Activated naive CD4-positive, alpha-beta T cell (primary cell): ENCODE measurements at places on chromosomes 11 and 22.

DNA sequence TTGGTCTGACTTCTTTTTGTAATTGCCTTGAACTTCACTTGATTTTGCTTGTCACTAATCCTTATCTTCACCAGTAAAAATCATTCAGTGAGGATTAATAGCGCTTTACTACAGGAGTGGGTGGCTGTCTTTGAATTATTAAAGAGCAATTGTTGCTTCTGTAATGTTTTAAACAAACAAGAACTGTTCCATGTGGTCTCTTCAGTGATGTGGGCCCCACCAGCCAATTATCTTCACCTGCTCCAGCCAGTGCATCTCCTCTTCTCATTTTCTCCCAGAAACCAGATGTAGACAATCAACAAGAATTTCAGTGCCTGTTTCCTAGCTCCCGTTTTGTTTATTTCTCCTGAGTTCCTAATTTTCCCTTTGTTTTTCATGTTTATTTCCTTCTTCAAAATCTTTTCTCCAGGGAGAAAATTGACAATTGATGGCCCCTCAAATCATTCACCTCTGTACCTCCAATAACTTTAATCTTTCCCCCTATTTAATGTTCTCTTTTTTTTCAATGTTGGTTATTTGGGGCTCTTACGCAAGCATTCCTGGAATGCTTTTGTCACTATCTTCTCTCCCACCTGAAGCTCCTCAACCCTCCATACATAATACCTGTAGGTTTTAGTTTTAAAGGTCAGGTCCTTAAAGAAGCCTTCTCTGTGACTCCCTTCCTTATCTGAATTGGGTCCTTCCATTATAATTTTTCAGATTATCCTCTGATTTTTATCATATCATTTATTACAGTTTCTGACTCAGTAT, 115.1 kb downstream of the ARFGAP2 start:
- DNase-seq, result no peak

DNA sequence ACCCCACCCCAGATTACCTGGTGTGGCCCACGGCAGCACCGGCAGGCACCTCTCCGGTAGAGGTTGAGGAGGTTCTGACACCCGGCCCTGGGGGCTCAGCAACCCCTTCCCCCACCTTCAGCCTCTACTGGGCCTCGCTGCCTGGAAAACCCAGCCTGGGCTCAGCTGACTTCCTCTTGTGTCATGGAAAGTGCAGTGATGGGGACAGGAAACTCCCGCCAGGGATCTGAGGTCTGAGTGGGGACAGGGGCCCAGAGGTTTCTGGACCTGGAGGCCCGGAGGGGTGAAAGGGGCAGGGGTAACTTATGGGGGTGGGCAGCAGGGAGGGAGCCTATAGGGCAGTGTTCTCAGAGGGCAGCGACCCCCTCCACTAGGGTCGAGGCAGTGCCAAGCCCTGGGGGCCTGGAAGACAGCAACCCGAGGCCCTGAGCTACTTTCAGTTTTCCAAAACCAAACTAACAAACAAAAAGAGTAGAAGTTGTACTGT, 10.0 kb upstream of the CD5 start:
- DNase-seq, result no peak

DNA sequence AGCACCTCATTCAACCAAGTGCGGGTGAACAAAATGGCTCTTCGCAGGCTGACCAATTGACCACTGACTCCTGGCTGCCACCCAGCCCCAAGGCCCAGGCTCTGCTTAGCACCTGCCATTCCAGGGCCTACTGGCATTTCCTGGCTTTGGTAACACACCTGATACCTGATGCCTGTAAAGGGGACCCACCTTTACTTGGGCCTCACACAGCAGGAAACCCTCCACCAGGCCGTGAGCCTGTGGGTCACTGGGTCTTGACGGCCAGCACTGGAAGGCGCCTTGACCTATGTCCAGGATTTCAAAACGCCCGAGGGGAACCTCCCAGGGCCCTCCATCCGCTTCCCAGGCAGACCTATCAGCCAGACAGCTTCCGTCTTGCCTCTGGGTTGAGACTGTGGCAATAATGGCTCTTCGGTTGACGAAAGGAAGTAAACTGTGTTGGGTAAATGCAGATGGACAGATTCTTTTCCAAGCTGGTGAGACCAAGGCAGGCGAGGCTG, 16.8 kb upstream of the TMEM184B start:
- no peak for DNase-seq

DNA sequence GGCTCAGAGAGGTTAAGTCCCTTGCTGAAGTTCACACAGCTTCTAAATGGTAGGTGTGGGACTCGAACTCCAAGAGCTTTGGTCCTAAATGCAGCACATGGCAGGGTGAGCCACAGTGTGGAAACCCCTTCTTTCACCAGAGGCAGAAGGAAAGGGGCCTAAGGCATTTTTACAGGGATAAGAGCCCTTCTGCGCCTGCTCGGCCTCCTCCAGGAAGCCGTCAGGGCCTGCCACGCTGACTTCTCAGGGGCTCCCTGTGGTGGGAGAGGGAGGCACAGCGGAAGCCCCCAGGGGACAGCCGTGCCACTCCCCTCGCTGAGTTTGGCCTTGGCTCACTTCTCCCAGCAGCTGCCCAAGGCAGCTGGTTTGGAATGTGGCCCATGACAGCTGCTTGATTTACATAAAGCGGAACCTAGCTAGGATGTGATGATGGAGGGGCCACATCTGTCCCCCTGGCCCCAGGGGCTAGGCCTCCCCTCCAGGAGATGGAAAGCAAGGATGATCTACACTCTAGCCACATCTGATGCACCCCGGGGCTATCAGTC, 35.4 kb downstream of the CD82 start:
- no peak for DNase-seq

DNA sequence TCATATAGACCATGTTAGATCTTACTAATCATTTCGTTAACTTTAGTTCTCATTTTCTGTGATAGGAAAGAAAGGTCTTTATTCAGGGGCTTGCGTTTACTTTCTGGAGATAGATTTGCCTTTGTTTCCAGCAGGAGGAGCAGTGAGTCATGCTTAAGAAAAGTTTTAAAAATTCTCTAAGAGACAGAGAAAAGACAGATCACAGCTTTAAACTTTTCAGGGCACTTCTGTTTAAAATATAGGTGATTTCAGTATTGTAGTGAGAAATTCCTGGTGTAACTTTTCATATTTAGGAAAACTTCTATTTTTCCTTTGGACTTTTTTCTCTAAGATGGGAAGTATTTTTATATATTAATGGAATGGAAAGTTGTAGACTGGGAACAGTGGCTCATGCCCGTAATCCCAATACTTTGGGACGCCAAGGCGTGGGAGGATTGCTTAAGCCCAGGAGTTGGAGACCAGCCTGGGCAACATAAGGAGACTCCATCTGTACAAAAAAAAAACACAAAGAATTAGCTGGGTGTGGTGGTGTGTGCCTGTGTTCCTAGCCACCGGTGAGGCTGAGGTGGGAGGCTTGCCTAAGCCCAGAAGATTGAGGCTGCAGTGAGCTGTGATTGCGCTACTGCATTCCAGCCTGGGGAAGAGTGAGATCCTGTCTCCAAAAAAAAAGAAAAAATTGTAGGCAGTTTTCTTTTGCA, 60.3 kb downstream of the ATXN10 start:
- DNase-seq, result no peak

DNA sequence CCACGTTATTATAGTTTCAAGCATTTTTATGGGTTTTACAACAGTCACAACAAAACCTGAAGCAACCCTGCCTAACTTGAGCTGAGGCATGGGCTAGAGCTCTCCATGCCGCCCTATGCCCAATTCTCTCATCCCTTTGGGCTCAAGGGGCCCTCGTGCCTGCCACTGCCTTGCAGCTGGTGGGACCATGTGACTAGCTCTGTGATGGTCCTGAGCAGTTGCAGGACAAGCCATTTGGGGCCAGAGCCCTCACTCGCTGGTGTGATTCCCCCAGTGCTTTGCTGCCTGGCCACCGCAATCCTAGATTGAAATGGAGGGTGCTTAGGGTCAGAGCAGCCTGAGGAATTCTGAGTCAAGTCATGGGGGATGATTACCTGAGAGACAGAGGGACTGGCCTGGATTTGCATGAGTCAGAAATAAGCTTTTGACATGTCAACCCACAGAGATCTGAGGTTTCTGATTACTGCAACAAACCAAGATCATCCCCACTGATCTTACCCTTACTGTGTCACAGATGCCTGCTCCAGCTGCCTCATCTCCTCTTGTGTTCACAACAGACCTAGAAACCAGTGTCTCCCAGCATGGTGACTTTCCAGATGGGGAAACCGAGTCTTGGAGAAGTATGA, 323.7 kb downstream of the BRD1 start:
- no peak for DNase-seq

DNA sequence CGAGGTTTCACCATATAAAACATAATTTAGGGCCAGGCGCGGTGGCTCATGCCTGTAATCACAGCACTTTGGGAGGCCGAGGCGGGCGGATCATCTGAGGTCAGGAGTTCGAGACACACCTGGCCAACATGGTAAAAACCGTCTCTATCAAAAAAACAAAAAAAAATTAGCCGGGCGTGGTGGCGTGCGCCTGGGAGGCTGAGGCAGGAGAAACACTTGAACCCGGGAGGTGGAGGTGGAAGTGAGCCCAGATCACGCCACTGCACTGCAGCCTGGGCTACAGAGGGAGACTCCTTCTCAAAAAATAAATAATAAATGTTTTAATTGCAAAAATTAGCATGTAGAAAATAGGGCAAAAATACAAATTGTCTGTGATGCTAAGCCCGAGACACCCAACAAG, 993 bp upstream of the SFI1 start:
- DNase-seq, result no peak

- no peak for DNase-seq
Measured at GRCh38 chr11:13338427-13339069, 61.0 kb downstream of the BMAL1 start.

- no peak for DNase-seq
Measured at GRCh38 chr11:120102864-120103122, 35.1 kb downstream of the TRIM29 start.

GRCh38 chr22:37244922-37245722, 1.1 kb upstream of the RAC2 start:
- no peak for DNase-seq

DNA sequence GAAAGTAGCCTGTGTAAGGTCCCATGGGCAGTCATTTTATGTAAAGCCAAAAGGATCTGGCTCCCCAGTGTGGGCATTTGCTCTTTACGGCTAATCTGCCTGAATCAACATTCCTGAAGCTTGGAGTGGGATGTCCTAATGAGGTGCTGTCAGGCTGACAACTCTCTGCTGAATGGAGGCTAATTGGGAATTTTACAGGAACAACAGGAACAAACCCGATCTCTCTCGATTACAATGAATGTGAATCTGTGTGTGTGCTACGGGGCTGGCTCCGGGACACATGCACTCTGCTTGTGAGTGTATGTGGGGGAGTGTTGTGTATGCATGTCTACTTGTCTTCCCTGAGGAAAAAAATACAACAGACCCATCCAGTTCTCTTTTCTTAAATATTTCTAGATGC, 415.2 kb downstream of the TENM4 start:
- no peak for DNase-seq

- no peak for DNase-seq
Measured at GRCh38 chr11:96647621-96648020, 257.8 kb downstream of the JRKL start.

- no peak for DNase-seq
Measured at GRCh38 chr11:28231475-28231874, 123.3 kb downstream of the METTL15 start.

DNA sequence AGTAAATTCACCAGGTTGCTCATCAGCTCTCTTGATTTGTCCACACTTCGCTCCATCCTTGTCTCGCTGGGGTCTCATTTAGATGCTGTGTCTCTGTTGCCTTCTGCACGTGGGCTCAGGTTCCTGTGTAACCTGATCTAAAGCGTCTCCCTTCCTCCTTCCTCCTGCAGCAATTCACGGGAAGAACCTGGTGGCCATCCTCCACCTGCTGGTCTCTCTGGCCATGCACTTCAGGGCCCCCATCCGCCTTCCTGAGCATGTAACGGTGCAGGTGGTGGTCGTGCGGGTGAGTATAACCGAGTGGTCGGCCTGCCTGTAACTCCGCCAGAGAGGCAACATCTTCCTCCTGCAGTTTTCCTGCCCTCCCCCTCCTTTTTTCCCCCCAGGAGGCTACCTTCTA, 48.0 kb upstream of the PARVG start:
- no peak for DNase-seq

GRCh38 chr11:98227278-98227677, 793.5 kb upstream of the CNTN5 start:
- no peak for DNase-seq

- DNase-seq, result no peak
Measured at GRCh38 chr11:122241566-122241965, 125.6 kb upstream of the BLID start.

DNA sequence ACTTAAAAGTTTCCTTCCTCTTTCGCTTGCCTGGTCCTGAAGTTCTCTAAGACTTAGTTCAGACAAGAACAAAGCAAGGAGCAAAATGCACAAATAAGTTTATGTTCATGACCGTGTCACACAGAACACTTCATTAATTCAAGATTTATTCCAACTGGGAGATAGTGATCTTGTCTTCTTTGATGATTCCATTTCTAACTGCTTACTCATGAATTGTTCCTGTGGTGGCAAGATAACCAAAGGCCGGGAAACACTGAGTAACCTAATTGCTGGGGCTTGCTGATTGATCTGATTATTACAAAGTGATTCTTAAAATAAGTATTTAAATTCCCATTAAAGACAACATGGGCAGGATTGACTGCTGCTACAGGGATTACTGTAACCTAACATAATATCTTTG, 1462.9 kb upstream of the RAG2 start:
- DNase-seq, result no peak

GRCh38 chr11:8833568-8834315, 77.2 kb upstream of the AKIP1 start:
- DNase-seq, result no peak

GRCh38 chr11:102097186-102097585, 13.1 kb upstream of the YAP1 start:
- DNase-seq, result no peak

GRCh38 chr11:38131535-38131934, 1533.5 kb upstream of the RAG2 start:
- no peak for DNase-seq

DNA sequence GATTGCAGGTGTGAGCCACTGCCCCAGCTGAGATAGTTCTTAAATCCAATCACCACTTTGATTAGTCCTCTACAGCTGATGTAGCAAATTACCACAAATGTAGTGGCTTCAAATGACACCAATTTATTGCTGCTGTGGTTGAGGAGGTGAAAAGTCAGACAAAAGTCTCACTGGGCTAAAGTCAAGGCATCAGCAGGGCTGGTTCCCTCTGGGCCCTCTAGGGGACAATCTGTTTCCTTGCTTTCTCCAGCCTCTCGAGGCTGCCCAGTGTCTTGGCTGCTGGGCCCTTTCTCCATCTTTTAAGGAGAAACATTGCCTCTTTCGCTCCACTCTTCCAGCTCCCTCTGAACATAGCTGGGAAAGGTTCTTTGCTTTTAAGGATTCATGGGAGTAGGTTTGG, 50.5 kb upstream of the SHANK2 start:
- DNase-seq, result no peak
